ENCODE measurements at places on chromosomes 2 and 18.

GRCh38 chr2:172735582-172736423 is at the start of gene RAPGEF4:
TSS of gene RAPGEF4 (plus strand) at chr2:172735845. CDS start at chr2:172735984, 139 bp downstream.
- DNase-seq, result peak; percentile 47

DNA sequence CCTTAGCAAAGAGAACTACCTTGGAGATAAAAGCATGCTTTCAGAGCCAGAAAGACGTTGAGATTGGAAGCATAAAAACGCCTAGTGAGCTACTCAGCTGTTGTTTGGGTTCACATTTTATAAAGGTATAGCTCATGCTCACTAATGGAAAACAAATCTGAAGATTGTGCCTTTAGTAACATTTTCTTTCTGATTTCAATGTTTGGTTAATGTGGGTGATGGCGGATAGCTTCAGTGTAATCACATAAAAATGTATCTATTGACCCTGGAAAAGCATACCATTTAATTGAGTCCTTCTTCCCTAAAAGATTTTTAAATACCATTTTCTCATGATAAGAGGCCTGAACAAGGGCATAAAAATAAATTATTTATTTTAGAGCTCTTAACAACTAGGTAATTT is 73.4 kb downstream of the DTNA start:
- no peak for DNase-seq

DNA sequence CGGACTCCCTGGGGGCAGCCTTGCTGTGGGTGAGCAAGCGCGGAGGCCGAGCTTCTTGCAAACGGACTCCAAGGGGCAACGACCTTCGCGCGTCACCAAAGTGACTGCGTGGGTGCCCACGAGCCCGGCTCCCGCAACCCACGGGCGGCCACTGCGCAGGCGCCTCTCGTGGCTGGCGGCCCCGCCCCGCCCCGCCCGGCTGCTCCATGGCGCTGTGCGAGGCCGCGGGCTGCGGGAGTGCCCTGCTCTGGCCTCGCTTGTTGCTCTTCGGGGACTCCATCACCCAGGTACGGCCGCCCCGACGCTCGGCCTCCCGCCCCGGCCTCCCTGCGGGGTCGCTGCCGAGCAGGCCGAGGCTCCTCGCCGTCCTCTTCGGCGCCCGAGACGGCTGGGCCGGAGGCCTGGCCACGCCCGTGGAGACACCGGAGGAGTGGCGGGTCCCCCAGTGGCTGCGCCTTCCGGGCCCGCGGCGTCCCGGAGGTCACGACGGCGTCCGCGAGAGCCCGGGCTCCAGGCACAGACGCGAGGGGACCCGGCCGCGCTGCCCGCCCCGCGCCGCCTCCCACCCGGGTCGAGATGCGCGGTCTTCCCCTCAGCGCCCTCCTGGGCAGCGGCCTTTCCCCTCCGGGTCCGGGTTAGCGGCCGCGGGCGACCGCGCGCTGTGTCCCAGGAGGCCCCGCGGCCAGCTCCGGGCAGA is at the start of gene IAH1:
Gene IAH1, plus strand, starts transcription at position 191 of the 697 bp plus-strand sequence. Its CDS starts 16 bp downstream, at position 207.
- DNase-seq, result peak; percentile 22

GRCh38 chr18:75003039-75003438 is 205.9 kb downstream of the PTGR3 start:
- no peak for DNase-seq

GRCh38 chr18:65769652-65770051 is 18.8 kb downstream of the CDH7 start:
- no peak for DNase-seq
